ENCODE measurements at places on chromosomes 5 and 9.
A peak's percentile ranks its signal among the peaks of the same experiment; 100 is the strongest.

DNA sequence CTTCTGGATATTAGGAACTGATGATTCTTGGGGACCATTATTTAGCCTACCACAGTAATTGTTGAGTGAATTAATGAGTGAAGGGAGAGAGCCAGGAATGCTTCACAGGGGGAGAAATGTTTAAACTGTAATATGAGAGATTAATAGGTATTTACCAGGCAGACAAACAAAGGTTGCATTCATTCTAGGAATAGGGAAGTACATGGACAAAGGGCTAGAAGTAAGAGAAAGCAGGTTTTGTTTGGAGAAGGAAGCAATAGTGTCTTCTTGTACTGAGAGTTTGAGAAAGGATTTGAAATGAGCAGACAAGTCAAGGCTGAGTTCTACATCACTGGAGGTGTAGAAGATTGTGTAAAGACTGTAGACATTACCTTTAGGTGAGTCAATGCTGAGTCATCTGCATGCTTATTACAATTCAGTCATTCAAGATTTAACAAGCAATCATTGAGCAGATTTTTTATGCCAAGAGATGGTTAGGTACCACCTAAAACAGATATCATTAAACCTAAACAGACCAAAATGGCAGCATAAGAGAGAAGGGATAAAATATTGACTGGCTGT lies 8.0 kb downstream of the TAF1L start:
- DNase-seq: no peak

DNA sequence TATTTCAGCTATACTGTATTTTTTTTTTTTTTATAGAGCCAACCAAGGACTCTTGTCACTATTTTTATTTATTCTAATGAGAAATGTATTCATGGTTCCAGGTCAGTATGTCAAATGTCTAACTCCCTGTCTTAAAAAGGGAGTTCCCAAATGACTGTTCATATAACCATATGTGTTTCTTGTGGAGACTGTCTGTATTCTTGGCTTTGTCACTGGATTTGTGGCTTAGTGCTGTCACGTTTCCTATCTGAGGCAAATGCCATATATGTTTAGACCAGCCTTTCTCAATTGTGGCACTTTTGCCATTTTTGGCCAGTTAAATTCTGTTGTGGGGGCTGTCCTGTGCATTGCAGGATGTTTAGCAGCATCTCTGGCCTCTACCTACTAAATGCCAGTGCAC lies 3.1 kb downstream of the GCNT1 start:
- DNase-seq: no peak

- no peak for DNase-seq
Observed at GRCh38 chr9:33233626-33234342, 6.2 kb upstream of the SPINK4 start.

DNA sequence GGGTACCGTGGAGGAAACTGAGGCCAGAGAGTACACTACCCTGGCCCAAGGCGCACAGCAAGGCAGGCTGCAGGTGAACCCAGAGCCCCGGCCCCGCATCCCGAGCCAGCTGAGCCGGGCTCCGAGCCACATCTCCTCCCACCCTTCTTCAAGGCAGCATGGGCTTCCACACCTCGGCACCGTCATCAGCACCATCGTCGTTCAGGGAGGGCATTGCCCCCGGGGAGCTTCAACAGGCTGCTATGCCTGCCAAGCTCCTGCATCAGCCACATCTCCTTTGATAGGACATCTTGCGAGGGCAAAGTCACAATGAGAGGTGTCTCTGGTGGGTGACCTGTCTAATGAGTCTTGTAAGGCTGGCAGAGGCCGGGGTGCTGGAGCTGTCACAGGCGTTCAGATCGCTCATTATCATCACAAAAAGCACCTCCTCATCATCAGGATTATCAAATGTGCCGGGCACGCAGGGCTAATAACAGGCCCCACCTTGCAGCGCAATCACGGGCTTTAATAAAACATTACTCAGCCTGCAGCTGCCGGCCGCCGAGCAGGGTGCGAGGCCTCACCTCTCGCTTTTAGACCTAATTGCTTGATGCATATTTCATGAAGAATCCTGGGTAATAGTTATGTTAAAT lies 20.0 kb upstream of the SLC25A51 start:
- DNase-seq: no peak

DNA sequence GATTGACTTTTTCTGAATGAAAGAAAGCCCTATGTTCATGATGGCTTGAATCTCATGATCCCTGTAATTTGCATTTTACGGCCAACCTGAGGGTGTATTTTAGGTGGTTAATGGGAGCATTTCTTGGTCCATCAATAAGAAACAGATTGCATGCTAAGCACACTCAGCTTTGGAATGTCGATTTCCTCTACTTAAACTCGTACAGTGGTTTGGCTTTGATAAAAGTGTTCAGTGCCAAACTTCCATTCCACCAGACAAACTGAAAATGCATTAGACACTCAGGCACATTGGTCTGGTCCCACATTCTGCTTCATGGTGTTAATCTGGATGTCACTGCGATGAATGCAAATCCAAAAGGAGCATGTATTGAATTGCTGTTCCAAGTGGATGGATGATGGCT lies 77.0 kb downstream of the VCAN start:
- no peak for DNase-seq

GRCh38 chr5:130350131-130350530 lies 445.9 kb downstream of the CHSY3 start:
- DNase-seq: no peak

GRCh38 chr5:133397990-133398645 lies 214.2 kb downstream of the FSTL4 start:
- DNase-seq: peak; percentile 40

GRCh38 chr9:89721176-89721700 lies 116.4 kb downstream of the GADD45G start:
- no peak for DNase-seq

DNA sequence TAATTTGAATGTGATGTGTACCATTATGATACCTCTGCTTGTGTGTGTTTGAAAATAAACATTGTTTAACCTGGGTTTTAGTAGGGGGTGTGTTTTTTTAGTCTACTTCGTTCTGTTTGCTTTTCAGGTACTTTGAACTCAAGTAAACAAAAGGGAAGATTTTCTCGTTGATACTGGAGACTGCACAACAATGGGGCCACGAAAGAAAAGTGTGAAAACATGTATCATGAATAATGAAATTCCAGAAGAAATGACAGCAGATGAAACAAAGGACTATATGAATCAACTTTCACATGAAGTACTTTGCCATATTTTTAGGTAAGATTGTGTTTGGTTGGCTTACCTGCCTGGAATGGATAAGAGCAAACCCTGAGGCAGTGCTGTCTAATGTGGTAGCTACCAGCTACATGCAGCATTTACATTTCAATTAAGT lies 10.8 kb downstream of the FBXO38 start:
- no peak for DNase-seq

GRCh38 chr5:10759111-10759510 lies 1.9 kb downstream of the DAP start:
- no peak for DNase-seq

GRCh38 chr9:96141666-96142065 lies 160.3 kb downstream of the HSD17B3 start:
- no peak for DNase-seq

DNA sequence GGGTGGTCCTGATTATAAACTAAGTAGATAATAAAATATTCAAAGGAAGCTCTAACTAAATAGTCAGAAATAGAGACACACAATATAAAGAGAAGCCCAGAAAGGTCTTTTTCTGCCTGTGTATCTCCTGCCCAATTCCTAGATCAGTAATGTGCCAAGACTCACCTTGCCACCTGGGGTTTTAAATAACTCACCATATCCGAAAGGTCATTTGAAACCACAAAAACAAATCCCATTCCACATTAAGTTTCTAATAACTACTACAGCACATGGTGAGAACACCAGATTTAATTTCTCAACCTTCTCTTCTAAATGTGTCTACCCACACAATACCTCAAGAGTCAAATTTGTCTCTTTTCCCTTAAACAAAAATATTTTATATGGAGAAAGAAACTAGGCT lies 75.2 kb downstream of the ZNF608 start:
- no peak for DNase-seq

DNA sequence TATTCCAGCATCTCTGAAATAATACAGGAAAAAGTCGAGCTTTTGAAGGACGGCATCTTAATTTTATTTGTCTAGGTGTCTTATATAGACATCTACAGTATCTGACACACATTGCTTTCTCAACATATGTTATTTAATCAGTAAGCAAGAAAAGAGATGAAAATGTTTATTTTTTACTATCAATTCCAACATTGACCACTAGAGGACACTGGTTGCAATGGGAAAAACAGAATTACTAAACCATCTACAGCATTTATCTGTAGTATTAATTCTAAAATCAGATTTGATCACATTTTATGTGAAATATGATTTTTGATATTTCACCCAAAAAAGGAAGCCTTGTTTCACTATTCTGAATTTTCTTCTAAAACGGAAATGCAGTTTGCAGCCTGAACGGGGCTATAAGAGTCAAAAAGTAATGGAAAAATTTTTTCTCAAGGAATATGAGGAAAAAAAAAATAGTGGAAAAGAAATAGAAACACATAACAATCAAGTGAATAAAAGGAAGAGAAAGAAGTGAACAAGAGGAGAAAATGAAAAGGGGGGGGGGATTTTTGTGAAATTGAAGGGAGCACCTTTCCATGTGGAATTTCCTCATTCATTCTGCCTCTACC lies 98.6 kb downstream of the OSTF1 start:
- DNase-seq: no peak

- DNase-seq: no peak
Observed at GRCh38 chr5:113245427-113246225, 189.2 kb downstream of the TSSK1B start.

GRCh38 chr5:180100621-180101450 lies 29.3 kb upstream of the RNF130 start:
- peak; percentile 51 for DNase-seq

GRCh38 chr5:143374496-143375217 lies 28.8 kb downstream of the NR3C1 start:
- DNase-seq: no peak

DNA sequence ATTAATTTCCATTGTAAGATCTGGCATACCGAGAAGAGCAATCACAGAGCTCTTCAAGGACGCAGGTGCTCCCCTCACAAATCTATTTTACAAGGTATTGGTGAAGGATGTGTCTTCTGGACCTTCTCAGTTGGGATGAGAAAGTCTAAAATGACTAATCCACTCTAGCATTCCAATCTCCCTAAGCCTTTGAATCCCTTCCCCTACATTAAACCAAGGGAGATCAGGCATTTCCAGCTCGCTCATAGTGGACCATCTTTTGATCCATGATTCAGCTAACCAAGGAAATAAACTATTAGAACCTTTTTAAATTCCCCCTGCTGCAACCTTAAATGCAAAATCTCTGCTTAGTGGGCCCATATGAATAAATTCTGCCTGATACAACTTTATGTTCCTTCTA lies 95.9 kb upstream of the FBN2 start:
- no peak for DNase-seq

- peak; percentile 97 for DNase-seq
Observed at GRCh38 chr9:6412487-6413364, at the start of gene UHRF2. UHRF2 (plus strand) TSS chr9:6413199; CDS start chr9:6413491, 292 bp downstream.

DNA sequence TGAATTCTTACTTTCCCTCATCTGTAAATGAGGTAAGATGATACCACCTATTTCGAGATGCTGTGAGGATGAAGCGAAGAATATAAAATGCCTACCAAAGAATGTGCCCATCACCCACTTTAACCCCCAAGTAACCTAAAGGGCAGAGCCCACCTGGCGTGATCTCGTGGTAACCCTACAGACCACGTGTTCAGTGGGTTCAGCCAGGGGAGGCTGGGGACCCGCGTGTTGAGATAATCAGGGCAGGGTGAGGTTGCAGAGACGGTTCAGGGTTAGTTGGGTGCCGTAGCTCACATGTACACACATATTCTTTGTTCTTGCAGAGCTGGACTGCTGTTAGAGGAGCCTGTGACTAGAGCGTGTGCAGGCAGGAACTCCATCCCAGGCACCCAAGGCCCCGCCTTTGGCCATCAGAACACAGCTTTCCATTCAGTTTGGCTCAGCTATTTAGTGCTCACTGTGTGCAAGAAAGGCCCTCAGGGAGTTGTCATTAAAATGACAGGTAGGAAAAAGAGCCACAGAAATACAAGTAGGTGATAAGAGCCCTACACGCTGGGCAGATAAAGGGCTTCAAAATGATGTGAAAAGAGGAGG lies 56.5 kb upstream of the HAND1 start:
- no peak for DNase-seq

DNA sequence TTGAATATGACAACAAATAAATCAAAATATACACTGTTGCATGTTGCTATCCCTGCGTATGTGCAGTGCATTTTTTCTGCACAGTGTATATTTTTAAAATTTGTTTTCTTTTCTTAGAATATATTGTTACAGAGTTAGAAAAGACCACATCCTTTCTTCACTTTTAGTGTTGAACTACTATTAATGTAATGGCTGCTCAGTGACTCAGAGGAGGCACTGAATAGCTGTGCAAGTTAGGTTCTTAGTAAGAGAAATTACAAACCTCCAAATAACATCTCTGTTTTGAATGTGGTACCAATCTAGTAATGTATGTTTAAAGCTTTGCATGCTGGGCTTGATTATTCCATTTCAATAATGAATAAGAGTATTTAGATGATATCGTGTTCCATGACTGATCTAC lies 208.9 kb upstream of the PRR16 start:
- no peak for DNase-seq

DNA sequence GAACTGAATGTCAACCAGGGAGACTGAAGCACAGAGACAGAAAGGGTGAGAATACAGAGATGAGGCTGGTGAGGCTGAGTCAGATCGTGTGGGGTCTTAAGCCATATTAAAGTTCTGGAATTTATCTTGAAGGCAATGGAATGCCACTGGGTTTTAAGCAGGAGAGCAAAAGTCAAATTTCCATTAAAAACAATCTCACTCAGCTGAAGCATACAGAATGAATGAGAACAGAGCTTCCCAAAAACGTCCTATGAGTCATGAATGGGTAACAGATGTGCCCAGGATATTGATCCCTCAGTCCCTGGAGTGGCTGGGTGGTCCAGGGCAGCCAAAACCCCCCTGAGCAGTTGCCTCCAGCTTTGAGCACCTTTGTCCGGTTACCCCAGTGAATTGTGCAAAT lies 44.9 kb downstream of the PFDN1 start:
- DNase-seq: no peak
